ENCODE measurements at places on chromosomes 6 and 20. TPM values are rescaled to one million over a fixed set of nuclear protein-coding genes. Genes with fewer than 3 reads are reported as not detected.

NFKBIE gene
- total RNA-seq, result 18.1 TPM

DNA sequence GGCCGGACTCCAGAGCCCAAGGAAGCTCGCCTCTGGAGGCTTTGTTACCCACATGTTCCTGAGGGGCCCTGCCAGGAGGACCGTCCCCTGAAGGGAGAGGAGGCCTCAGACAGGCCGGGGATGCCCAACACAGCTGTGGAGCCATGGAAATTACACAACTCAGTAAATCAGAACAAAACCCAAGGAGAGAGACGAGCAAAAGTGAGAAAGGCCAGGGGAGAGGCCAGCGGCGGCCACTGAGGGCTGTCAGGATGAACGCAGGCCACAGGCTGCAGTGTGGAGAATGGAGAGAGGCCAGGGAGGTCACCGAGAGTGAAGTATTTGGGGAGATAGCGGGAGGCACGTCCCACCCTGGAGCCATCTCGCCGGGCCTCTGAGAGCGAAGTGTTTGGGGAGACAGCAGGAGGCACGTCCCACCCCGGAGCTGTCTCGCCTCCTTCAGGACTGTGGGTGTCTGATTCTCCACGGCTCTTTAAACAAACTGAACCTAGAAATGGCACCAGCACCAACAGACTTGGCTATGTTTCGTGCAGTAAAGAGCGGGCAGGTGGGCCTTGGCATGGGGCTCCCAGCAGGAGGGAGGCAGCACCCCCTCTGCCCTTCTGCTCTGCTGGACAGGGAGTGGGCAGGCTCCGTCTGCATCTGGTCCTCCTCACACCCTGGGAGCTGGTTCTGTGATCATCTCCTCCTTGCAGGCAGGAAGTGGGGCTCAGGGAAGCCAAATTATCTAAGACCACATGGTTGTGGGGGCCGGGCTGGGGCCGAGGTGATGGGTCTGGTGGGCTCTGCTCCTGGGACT is 91.0 kb downstream of the YTHDF1 start:
- H3K27me3 ChIP-seq, result peaks cover 11% of the 10 kb centered on the region
- DNase-seq, result no peak
- no peak overlapping the region for H3K4me3 ChIP-seq
- no peak overlapping the region for H3K27ac ChIP-seq
- no peaks in the 10 kb centered on the region for H3K36me3 ChIP-seq
- H3K4me1 ChIP-seq, result no peaks in the 10 kb centered on the region

GRCh38 chr6:56222499-56222898 is 24.9 kb downstream of the COL21A1 start:
- H3K27ac ChIP-seq, result no peak overlapping the region
- H3K4me3 ChIP-seq, result no peak overlapping the region
- no peaks in the 10 kb centered on the region for H3K36me3 ChIP-seq
- no peaks in the 10 kb centered on the region for H3K27me3 ChIP-seq

CD24 gene
- total RNA-seq, result 1.3 TPM

GRCh38 chr6:11833626-11834592 is 55.3 kb upstream of the ADTRP start:
- H3K27me3 ChIP-seq, result no peaks in the 10 kb centered on the region
- no peak overlapping the region for H3K27ac ChIP-seq
- H3K36me3 ChIP-seq, result peaks cover 6% of the 10 kb centered on the region
- DNase-seq, result no peak

DNA sequence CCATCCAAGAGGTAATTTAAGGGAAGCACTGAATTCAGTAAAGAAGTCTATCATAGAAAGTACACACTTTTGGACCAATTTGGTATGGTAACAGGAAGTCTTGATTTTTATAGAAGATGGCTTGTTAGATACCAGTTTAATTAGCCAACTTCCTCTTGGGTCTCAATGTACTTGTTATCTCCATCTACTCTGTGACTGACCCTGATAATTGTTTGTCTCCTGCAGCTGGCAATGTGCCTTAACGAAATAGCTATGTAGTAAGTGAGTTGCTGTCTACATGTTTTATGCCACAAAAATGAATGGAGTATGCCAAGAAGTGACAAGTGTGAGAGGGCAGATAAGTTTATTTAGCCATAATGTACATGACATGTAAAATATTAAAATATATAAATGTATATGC is 410.5 kb upstream of the MAN1A1 start:
- no peaks in the 10 kb centered on the region for H3K36me3 ChIP-seq
- DNase-seq, result no peak
- H3K4me1 ChIP-seq, result no peaks in the 10 kb centered on the region
- H3K27ac ChIP-seq, result no peak overlapping the region
- no peak overlapping the region for H3K4me3 ChIP-seq

PGK2 gene
- total RNA-seq, result not detected

DNA sequence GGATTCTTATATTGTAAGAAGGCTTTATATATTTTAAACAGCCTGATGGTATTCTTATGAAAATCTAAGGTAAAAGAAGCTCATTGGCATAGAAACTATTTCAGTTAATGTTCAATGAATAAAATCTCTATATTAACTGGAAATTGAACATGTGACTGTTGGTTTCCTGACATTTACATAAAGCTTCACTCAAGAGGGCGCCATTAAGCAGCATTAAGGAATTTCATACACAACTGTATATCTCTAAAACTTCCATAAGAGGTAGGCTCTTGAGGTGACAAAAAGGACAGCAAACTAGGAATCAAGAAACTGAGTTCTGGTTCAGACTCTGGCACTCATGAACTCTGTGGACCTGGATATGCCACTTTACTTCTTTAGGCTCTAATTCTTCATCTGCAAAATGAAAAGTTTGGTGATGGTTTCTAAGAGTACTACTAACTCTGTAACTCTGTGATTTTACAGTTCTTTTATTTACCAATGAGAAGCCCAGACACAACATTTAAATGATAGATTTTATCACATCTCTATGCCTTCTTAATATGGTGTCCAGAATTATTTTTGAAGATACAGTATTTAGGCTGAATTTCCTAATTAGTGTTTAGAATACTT is 147.5 kb downstream of the FLRT3 start:
- H3K36me3 ChIP-seq, result no peaks in the 10 kb centered on the region
- no peak overlapping the region for H3K4me3 ChIP-seq
- no peak for DNase-seq
- H3K27me3 ChIP-seq, result no peaks in the 10 kb centered on the region

GABRR2 gene
- 0.74 TPM for total RNA-seq

SLC2A10 gene
- total RNA-seq, result not detected

DNA sequence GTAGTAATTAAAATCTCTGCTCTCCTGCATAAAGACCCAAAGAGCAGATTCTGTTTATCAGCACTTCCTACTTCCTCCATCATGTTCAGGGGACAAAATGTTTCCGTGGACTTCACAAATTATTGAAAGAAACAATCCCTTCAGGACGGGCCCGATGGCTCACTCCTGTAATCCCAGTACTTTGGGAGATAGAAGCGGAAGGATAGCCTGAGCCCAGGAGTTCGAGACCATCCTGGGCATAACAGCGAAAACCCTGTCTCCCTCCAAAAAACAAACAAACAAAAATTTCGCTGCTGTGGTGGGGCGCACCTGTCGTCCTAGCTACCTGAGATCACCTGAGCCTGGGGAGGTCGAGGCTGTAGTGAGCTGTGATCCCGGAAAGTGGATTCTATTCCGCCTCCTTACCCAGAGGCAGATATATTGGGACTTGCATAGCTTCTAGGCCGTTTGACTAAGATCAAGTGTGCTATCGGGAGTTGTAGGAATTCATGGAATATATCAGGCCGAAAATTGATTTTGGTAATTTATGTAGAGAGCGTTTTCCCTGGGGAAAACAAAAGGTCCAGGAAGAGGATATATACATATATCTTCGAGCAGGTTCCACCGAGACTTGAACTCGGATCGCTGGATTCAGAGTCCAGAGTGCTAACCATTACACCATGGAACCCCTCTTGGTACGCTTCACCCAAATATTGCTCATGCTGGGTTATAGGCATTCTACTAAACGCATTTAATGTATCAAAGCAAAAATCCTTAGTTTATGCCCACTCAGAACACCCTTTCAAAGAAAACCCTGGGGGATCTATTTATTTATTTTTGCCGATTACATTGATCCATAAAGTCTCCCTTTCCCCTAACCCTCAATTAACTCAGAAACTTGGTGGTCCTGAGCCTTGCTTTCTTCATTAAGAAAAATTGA is 74.5 kb upstream of the ZNF184 start:
- H3K4me1 ChIP-seq, result peaks cover 39% of the 10 kb centered on the region
- H3K4me3 ChIP-seq, result peak overlapping the region; percentile 64
- peaks cover 91% of the 10 kb centered on the region for H3K27me3 ChIP-seq

SRXN1 gene
- total RNA-seq, result 9.7 TPM

PNPLA1 gene
- not detected for total RNA-seq

PRDM13 gene
- total RNA-seq, result not detected

- no peak overlapping the region for H3K27ac ChIP-seq
- no peaks in the 10 kb centered on the region for H3K4me1 ChIP-seq
- no peaks in the 10 kb centered on the region for H3K36me3 ChIP-seq
- H3K27me3 ChIP-seq, result no peaks in the 10 kb centered on the region
Measured at GRCh38 chr6:68572975-68573374, 62.1 kb upstream of the ADGRB3 start.

- peak overlapping the region; percentile 65 for H3K27ac ChIP-seq
- DNase-seq, result no peak
- H3K36me3 ChIP-seq, result no peaks in the 10 kb centered on the region
- H3K4me1 ChIP-seq, result peaks cover 93% of the 10 kb centered on the region
- no peaks in the 10 kb centered on the region for H3K27me3 ChIP-seq
Measured at GRCh38 chr20:47540443-47541354, 39.0 kb downstream of the NCOA3 start.

GRCh38 chr6:160222491-160222890 is 36.1 kb downstream of the SLC22A2 start:
- no peak for DNase-seq
- no peak overlapping the region for H3K4me3 ChIP-seq
- no peak overlapping the region for H3K27ac ChIP-seq

- peaks cover 50% of the 10 kb centered on the region for H3K27me3 ChIP-seq
- DNase-seq, result no peak
- H3K27ac ChIP-seq, result no peak overlapping the region
- peak overlapping the region; percentile 90 for H3K4me3 ChIP-seq
Measured at GRCh38 chr20:38673261-38673660, 51.0 kb upstream of the SLC32A1 start.

- no peaks in the 10 kb centered on the region for H3K4me1 ChIP-seq
- peaks cover 3% of the 10 kb centered on the region for H3K36me3 ChIP-seq
- no peak overlapping the region for H3K27ac ChIP-seq
- peak; percentile 35 for DNase-seq
Measured at GRCh38 chr6:168121303-168121665, 42.3 kb upstream of the FRMD1 start.

- no peak for DNase-seq
- peaks cover 11% of the 10 kb centered on the region for H3K27me3 ChIP-seq
- peaks cover 13% of the 10 kb centered on the region for H3K4me1 ChIP-seq
- H3K27ac ChIP-seq, result no peak overlapping the region
- H3K4me3 ChIP-seq, result no peak overlapping the region
Measured at GRCh38 chr6:151729829-151730495, 77.5 kb upstream of the ESR1 start.

DNA sequence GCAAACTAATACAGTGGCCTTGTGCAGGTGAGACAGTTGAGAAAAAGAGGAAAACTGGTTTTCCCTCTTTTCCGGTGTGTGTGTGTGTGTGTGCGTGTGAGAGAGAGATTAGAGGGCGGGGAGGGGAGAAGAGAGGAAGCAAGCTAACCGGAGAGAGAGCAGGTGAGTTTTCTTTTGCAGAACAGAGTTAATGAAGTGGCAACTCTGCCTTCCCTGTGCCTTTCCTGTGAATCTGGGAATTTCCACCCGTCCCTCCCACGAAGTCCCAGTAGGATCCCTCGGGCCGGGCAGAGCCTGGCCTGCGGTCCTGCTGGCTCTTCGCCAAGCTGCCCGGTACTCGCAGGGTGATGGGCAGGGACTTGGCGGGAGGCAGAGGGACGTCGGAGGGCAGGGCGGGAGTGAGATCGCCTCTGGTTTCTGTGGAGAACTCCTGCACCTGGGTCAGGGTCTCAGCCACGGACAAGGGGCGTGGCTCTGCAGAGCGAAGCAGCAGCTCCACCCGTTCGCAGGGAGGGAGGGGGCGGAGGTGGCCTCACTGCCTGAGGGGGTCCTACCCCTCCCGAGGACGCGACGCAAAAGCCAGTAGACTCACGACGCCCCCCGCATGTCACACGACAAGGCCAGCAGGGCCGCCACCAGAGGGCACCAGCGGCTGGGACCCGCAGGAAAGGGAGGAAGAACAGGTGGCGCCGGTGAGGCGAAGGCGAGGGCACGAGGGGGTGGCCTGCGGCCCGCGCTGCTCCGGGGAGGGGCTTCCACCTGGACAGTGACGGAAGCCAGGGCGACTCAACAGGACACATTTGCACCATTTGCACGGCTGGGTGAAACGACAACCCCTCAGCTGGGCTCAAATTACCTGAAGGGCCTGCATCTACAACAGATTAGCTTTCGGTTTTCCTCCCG is 51.2 kb upstream of the RNF182 start:
- H3K27me3 ChIP-seq, result peaks cover 18% of the 10 kb centered on the region
- no peak overlapping the region for H3K27ac ChIP-seq
- H3K4me3 ChIP-seq, result peak overlapping the region; percentile 90

Data from activated T-cell treated with anti-CD3 and anti-CD28 coated beads, Interleukin-2, amount 50 U/mL, for 72 hours (primary cell).